ENCODE measurements at places on chromosomes 4 and X.

- DNase-seq = no peak
Measured at GRCh38 chr4:54929459-54929858, 195.9 kb downstream of the KDR start.

DNA sequence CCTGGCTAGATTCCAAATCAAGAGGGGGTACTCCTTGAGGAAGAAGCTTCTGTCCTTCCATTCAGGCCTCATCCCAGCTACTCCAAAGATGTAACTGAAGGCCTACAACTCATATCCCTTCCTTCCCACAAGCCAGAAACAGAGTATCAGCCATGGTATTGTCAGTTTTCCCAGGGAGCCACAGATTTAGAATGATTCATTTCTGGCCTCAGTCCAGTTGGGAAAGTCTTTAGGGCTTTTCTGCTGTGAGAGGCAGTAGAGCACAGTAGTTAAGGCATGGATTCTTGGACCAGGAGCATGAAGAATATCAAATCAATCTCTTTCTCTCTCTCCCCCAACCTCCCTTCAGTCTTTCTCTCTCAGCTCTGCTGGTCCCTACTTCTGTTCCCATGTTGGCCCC, 505.0 kb downstream of the BCOR start:
- no peak for DNase-seq

- no peak for DNase-seq
Measured at GRCh38 chrX:17662391-17662790, 74.9 kb upstream of the SCML1 start.

DNA sequence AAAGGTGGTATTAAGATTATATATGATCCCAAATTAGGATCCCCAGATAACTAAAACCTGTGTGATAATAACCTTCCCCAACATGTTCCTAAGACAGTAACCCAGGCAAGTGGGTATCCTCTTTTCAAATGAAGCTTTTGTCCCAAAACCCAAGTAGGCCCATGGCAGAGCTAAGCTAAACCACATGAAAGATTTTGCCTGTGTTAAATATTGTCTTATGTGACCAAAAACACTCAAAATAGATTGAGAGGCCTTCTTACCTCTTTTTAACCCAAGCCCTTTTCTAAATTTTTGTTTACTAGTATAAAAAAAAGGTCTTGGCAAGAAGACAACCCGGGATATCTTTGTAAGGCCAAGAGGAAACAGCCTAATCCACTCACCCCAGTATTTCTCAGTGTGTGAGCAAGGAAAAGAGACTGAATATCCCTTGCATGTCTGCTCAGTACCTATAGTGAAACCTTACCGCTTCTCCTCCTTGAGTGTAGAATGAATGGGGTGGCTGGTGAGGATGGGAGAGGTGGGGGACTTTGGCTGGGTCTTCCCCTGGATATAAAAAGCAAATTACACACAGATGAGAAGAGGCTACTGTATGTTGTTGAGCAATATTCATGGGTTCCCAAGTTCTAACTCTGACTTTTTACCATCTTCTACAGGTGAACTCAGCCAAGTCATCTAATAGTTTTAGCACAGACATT, 188.8 kb upstream of the BMP3 start:
- DNase-seq = no peak
